Dorsolateral prefrontal cortex (tissue), 122 donors: ENCODE measurements at places on chromosomes 4 and X.

DNA sequence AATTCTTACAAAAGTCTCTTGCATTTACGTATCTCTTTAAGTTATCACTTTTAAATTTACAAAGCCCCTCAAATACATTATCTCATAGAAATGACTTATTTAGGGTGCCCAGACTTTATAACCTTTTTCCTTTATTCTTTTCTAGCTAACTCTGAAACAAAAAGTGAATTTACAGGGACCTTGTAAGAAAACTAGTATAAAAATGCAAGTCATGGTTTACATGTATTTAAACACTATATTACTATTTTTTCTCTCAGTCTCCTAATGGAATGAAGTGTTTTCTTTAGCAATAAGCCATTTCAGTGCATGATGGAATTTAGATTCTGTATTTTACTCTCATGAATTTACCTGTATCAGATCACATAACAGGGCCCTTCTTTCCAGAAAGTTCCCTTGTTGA, 14.5 kb upstream of the HEPH start:
- DNase-seq = no peak

DNA sequence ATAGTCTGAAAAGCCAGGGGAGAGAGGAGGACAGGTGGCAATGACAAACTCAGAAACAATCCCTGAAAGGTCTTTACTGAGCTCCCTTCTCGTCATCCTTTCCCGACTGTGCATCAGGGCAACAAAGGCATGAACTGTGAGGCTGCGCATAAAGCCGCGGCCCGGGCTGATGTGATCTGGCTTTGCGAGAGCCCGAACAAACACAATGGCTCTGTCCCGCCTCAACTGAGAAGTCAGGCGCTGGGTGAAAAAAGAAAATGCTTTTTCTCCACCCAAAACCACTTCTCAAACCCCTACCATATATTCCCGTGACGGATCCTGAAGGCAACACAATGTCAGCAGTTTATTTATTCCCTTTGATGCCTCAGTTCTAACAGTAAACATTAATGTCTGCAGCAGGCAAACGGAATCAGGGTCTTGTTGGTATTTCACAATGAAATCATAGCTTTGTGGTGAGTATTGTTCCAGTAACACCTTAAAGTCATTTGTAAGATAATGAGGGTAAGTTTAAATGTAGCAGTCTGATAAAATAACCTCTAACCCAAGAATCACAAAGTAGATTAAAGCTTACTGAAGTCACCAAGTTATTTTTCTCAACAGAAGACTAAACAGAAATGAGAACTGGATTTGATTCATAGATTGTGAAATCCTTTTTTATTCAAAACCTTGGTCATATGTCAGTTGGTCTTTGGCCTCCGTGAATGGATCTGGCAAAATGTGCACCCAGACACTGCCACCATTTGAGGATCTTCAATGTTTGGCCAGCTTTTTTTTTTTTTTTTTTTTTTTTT, 67.4 kb downstream of the APBB2 start:
- peak; percentile 80 for DNase-seq

DNA sequence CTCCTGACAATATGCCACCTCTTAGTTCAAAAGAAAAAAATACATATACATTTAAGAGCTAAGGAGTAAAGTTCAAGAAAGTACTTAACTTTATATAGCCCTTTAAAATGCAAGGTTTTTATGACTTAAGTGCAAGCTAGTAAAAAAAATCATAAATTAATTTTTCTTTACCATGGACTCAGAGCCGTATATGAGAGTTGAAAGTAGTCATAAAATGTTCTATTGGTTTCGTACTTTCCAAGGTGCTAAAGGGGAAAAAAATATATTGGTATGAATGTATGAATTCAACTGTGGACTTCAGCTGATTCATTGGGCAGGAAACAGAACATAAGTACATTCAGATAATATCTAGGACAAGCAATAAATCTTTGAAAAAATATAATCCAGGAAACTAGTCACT, 869.8 kb upstream of the AGA start:
- no peak for DNase-seq

DNA sequence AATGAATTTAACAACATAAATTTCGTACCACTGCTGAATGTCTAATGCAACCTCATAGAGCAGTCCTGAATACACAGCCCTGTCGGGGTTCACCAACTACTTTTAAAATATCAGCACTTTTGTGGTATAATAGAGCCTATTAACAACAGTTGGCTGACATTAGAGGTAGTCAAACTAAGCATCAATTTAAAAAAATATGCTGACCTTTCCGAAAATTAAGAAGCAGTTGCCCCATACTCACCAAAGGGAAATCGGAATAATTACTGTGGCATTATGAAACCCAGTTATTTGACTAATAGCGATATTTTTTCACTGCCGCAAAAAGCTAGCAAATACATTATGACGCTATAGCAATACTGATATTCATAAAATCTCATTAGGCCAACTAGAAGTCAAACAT, 273.5 kb upstream of the PPARGC1A start:
- DNase-seq = no peak

DNA sequence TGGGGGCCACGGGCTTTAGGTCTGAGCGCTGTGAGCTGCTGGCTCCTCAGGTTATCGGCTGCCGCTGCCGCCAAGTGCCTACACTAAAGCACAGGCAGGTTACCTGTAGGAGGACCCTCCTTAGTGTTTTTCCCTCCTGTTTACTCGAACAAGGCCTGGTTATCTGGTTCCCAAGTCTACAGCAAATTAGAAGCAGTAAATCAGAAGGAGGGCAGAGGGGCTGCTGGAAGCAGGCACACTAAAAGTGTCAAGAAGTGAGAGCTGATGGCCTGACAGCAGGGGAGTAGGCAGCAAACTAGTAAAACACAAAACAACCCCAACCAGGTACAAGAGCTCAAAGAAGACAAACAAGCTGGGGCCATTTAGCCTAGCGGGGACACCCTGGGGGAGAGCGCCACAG, 125.0 kb upstream of the PJA1 start:
- DNase-seq = no peak

- DNase-seq = no peak
These were observed 306.7 kb downstream of the GBA3 start for GRCh38 chr4:22999419-22999818.

DNA sequence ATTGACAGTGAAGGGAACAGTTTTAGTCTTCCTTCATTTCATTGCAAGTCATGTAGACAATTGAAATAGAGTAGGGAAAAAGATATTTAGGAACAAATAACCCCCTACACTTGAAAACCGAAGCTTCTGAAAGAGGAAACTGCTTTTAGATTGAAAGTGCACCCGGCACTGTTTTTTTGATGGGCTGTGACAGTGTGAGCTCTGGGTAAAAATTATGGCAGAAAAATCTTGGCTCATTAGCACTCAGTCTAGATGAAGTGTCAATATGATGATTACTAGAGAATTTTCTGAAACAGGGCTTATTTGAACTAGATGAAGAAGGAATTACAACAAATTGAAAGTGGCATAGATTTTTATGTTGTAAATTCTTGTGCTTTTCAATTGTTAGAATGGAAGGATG, 1132.4 kb downstream of the RAPGEF2 start:
- DNase-seq = no peak

DNA sequence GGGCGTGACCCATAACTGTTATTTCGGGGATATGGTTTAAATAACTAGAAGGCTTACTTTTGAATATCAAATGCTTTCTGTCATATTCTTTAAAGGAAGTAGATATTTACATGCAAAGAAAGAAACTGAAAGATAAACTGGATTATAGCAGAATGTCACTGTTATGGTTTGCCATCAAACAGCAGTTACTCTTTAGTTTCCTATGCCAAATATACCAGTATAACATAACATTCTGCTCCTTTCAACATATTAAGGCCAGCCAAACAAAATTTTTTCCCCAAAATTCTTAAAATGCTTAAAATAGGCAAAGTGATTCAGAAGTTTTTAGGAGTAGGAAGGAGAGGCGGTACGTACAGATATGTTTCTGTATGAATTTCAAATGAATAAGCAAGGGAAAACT, 27.0 kb downstream of the KDM6A start:
- no peak for DNase-seq

- DNase-seq = no peak
These were observed 430.1 kb downstream of the GBA3 start for GRCh38 chr4:23122666-23123400.

DNA sequence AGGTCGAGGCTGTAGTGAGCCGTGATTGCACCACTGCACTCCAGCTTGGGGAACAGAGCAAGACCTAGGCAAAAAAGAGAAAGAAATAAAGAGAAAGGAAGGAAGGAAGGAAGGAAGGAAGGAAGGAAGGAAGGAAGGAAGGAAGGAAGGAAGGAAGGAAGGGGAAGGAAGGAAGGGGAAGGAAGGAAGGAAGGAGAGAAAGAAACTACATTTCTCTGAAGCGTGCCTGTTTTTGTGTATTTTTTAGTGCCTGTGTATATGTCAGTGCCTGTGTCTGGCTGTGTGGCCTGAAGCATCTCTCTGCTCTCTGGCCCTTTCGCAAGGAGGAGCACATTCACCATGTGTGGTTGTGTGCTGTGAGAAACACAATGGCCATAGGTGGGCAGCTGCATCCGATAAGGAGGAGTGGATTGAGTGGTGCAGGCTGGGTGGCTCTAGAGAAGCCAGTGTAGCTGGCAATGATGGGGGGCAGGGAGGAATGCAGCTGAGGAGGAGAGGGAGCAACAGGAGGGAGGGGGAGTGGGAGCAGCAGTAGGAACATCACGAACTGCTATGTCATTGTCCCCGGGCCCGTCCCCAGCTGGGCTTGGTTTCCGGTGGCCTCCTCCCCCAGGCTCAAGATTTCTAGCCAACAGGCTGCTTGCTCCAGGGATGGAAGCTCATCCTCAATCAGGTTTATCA, 11.4 kb downstream of the SYN1 start:
- DNase-seq = no peak

- no peak for DNase-seq
These were observed 8.9 kb upstream of the ZNF141 start for GRCh38 chr4:328729-329128.

GRCh38 chr4:106698621-106699195, 330.1 kb upstream of the GIMD1 start:
- DNase-seq = no peak

- no peak for DNase-seq
These were observed 5.1 kb downstream of the AFF1 start for GRCh38 chr4:86939729-86940575.

DNA sequence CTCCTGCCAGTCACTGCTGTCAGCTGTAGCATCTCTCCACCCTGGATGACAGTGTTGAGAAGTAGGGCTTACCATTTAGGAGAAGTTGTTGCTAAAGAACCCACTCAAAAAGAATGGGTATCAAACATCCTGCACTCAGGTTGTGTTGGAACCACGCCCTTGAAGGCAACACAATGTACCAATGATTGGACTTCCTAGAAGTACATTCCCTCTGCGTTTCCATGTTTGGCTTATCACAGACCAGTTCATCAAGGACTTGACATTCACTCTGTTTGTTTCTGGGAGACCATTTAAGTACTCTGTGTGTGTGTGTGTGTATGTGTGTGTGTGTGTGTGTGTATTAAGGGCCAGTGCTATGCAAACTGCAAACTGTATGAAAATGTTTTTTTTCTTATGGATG, 200.6 kb upstream of the GATB start:
- DNase-seq = no peak
